Activated CD8-positive, alpha-beta T cell treated with anti-CD3 and anti-CD28 coated beads, Interleukin-2, amount 10 ng/mL, durations not matched to agents 7 days and 5 days (primary cell): ENCODE measurements at places on chromosomes 2 and 18. TPM values are rescaled to one million over a fixed set of nuclear protein-coding genes. Genes with fewer than 3 reads are reported as not detected.

TUBA4A gene
- total RNA-seq: 292 TPM

TACR1 gene
- total RNA-seq: not detected

LRP2 gene
- 0.03 TPM for total RNA-seq

RIT2 gene
- total RNA-seq: not detected

IGFBP2 gene
- 74.7 TPM for total RNA-seq

DCDC2C gene
- not detected for total RNA-seq

MYO3B gene
- total RNA-seq: 0.23 TPM

PSMG2 gene
- 104 TPM for total RNA-seq

DNA sequence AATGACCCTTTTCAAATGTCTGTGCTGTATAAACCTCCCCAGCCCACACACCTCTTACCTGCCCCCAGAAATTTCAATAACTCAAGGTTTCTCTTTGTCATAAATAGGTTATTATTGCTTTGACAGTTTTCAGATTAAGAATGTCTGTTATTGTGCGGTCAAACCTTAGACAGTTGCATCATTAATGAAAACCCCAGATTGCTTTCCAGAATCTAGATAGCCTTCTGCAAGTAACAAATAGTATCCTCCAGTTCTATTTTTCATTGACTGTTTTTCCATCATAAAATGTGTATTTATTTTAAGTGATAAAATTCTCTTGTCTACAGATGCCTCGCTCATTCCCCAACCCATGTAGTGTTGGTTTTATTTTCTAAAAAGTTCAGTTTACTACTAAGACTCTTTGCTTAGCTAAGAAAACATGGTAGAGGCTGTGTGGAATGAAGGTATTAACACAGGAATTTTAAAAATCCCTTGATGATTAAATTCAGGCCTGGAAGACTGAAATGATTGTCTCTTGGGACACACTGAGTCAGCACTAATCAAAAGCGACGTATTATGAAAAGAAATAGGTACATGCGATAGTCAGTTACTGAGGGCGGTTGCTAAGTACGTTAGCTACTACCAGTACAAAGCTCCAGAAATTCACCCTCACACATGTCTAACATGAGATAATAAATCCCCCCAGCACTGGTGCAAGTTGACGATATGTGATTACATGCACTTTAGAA lies 38.4 kb upstream of the ITGAV start:
- H3K27me3 ChIP-seq: peaks cover 2% of the 10 kb centered on the region
- no peak overlapping the region for H3K4me3 ChIP-seq
- H3K36me3 ChIP-seq: no peaks in the 10 kb centered on the region
- H3K4me1 ChIP-seq: no peaks in the 10 kb centered on the region
- no peak for DNase-seq

DNA sequence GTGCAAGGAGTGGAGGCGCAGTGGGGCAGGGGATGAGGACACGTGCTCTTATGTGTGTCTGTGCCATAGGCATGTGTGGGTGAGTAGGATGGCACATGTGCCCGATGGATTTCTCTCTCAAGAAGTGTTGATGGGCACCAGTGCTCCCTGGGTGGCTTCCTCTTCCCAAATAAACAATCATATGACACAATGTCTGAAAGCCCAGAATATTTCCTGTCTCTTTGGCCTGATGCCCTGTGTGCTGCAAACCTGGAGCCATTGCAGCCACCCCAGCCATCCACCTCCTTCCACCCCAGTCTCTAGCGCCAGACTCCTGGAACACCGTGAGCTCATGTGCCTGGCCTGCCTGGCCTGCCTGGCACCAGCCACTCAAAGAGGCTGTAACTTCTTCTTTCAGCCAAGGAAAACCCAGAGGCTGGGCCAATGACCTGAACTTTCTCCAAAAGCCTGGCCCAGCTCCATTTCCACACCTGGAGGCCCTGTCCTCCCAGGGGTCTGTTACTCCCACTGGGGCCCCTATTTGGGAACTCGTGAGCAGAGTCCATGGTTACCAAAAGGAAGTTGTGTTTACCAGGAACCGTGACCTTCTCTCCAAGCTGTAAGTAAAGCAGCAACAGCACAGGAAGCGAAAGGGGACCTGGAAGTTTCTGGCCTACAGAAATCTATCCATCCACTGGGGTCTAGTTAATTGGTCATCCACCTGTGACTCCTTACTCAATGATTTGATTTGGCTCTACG lies 9.5 kb upstream of the ZBTB7C start:
- no peak overlapping the region for H3K27ac ChIP-seq
- H3K4me3 ChIP-seq: no peak overlapping the region
- peaks cover 47% of the 10 kb centered on the region for H3K27me3 ChIP-seq
- DNase-seq: no peak
- H3K4me1 ChIP-seq: no peaks in the 10 kb centered on the region

DNA sequence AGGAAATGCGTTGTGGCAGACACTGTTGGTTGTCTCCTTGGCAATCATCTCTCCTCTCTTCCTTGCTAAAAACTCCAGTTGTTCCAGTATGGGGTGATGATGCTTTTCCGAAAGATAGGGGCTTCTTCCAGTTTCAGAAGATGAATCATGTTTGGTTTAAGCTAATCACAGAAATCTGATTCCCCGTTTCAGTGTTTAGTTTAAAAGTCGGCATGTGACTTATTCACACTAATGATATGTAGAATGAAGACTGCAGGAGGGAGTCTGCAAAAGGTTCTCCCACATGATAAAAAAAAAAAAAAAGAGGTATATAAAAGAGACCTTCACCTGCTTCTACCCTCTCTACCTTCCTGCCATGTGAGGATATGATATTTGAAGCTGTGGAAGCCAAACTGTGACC lies 239.0 kb upstream of the SIX2 start:
- no peaks in the 10 kb centered on the region for H3K36me3 ChIP-seq
- H3K27ac ChIP-seq: no peak overlapping the region
- H3K4me3 ChIP-seq: no peak overlapping the region
- H3K27me3 ChIP-seq: peaks cover 24% of the 10 kb centered on the region
- no peaks in the 10 kb centered on the region for H3K4me1 ChIP-seq
- DNase-seq: no peak

- no peak overlapping the region for H3K27ac ChIP-seq
- H3K4me1 ChIP-seq: peaks cover 21% of the 10 kb centered on the region
- H3K4me3 ChIP-seq: no peak overlapping the region
- no peaks in the 10 kb centered on the region for H3K36me3 ChIP-seq
- no peak for DNase-seq
These were observed 1.2 kb downstream of the WNT10A start for GRCh38 chr2:218881744-218882460.

GRCh38 chr18:37303009-37303408 lies 262.6 kb downstream of the CELF4 start:
- H3K4me1 ChIP-seq: no peaks in the 10 kb centered on the region
- DNase-seq: no peak
- no peaks in the 10 kb centered on the region for H3K36me3 ChIP-seq
- no peak overlapping the region for H3K27ac ChIP-seq
- no peaks in the 10 kb centered on the region for H3K27me3 ChIP-seq
- no peak overlapping the region for H3K4me3 ChIP-seq

- no peak overlapping the region for H3K4me3 ChIP-seq
- H3K4me1 ChIP-seq: peaks cover 4% of the 10 kb centered on the region
- no peak overlapping the region for H3K27ac ChIP-seq
- H3K27me3 ChIP-seq: peaks cover 24% of the 10 kb centered on the region
- no peak for DNase-seq
These were observed 38.8 kb upstream of the TMEM18 start for GRCh38 chr2:715854-716560.

GRCh38 chr2:99634234-99634633 lies 144.4 kb upstream of the REV1 start:
- DNase-seq: no peak
- no peak overlapping the region for H3K27ac ChIP-seq
- no peaks in the 10 kb centered on the region for H3K4me1 ChIP-seq
- H3K36me3 ChIP-seq: no peaks in the 10 kb centered on the region
- H3K4me3 ChIP-seq: no peak overlapping the region

DNA sequence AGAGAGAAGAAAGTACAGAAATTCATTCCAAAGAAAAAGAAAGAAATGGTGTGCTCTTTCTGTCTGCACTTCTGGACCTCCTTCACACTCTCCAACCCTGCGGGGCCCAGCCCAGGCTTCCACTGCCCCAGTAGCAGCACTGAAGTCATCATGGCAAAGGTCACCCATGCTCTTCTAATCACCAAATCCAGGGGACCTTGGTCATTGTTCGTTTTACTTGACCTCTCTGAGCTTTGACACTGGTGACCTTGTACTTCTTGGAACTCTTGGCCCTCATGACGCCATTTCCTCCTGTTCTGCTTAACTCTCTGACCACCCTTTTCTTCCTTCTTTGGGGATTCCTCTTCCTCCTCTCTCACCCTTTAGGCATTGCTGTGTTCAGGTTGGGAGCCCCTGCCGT lies 105.6 kb downstream of the SMAD7 start:
- DNase-seq: no peak
- H3K4me1 ChIP-seq: peaks cover 55% of the 10 kb centered on the region
- no peak overlapping the region for H3K4me3 ChIP-seq
- peaks cover 7% of the 10 kb centered on the region for H3K27me3 ChIP-seq
- no peak overlapping the region for H3K27ac ChIP-seq
- no peaks in the 10 kb centered on the region for H3K36me3 ChIP-seq

DNA sequence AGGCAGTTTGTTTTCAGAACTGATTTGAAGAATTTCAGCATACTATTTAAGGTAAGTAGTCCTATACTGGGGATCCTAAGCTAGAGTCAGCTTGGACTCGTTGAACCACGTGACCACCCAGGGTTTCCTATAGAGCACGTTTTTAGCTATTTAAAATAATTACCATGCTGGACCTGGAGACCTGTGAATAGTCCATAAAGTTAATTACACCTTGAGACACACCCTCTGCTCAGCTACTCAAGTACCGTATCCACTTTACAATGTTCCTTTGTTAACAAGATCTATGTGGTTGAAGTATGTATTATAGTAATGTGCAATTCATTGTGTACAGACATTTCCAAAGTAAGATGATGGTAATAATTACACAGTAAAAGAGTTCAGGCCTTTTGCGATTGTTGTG lies 67.6 kb downstream of the CRIM1 start:
- no peaks in the 10 kb centered on the region for H3K27me3 ChIP-seq
- no peak for DNase-seq
- H3K36me3 ChIP-seq: no peaks in the 10 kb centered on the region

- no peak overlapping the region for H3K4me3 ChIP-seq
- H3K36me3 ChIP-seq: no peaks in the 10 kb centered on the region
- DNase-seq: peak; percentile 26
These were observed 19.9 kb downstream of the ABCG5 start for GRCh38 chr2:43818761-43819160.

DNA sequence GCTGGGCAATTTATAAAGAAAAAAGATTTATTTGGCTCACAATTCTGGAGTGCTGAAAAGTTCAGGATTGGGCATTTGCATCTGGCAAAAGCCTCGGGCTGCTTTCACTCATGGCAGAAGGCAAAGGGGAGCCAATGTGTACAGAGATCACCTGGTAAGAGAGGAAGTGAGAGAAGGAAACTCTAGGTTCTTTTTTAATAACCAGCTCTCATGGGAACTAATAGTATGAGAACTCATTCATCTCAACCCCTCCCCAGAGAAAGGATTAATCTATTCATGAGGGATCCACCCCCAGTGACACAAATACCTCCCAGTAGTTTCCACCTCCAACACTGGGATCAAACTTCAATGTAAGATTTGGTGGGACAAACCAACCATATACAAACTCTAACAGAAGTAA lies 129.0 kb downstream of the EVA1A start:
- no peak overlapping the region for H3K27ac ChIP-seq
- DNase-seq: no peak
- H3K4me3 ChIP-seq: no peak overlapping the region
- H3K4me1 ChIP-seq: no peaks in the 10 kb centered on the region
- peaks cover 4% of the 10 kb centered on the region for H3K27me3 ChIP-seq

- DNase-seq: no peak
- no peak overlapping the region for H3K4me3 ChIP-seq
- H3K27ac ChIP-seq: no peak overlapping the region
These were observed 24.4 kb downstream of the TMEM163 start for GRCh38 chr2:134694411-134694810.

DNA sequence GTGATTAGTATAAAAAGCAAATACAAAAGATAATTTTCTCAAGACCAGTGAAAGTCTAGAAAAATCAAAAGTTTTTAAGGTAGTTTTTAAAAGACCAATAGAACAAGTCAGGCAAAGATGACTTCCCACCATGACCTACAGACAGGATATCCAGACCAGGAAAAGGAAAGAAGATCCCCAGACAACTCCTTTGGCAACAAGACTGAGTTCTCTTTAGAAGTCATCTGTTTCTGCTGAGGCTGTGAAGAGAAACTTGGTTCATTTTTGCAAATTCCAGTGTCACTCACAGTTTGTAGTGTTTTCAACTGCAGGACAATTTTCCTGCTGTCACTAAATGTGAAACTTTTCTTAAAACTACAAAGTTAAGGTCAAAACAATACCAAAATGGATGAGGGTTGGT lies 240.9 kb upstream of the SIX2 start:
- no peak overlapping the region for H3K27ac ChIP-seq
- H3K36me3 ChIP-seq: no peaks in the 10 kb centered on the region
- H3K27me3 ChIP-seq: peaks cover 21% of the 10 kb centered on the region
- H3K4me1 ChIP-seq: no peaks in the 10 kb centered on the region

DNA sequence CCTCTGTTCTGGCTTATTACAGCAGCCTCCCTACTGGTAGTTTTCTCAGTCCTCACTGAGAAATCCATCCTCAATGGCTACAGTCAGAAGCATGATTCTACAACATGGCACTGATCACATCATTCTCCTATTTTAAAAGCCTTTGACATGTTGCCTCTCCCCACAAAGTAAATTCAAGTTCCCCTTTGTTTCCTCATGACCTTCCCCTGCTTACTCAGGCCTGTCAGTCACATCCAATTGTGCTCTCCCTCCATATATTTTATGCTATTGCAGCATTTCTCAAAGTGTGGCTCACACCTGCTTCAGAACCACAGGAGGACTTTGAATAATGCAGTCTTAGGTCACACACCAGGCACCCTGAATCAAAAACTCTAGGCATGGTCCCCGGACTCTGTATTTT lies 124.6 kb downstream of the SPOPL start:
- no peaks in the 10 kb centered on the region for H3K4me1 ChIP-seq
- H3K36me3 ChIP-seq: no peaks in the 10 kb centered on the region
- no peak overlapping the region for H3K27ac ChIP-seq

DNA sequence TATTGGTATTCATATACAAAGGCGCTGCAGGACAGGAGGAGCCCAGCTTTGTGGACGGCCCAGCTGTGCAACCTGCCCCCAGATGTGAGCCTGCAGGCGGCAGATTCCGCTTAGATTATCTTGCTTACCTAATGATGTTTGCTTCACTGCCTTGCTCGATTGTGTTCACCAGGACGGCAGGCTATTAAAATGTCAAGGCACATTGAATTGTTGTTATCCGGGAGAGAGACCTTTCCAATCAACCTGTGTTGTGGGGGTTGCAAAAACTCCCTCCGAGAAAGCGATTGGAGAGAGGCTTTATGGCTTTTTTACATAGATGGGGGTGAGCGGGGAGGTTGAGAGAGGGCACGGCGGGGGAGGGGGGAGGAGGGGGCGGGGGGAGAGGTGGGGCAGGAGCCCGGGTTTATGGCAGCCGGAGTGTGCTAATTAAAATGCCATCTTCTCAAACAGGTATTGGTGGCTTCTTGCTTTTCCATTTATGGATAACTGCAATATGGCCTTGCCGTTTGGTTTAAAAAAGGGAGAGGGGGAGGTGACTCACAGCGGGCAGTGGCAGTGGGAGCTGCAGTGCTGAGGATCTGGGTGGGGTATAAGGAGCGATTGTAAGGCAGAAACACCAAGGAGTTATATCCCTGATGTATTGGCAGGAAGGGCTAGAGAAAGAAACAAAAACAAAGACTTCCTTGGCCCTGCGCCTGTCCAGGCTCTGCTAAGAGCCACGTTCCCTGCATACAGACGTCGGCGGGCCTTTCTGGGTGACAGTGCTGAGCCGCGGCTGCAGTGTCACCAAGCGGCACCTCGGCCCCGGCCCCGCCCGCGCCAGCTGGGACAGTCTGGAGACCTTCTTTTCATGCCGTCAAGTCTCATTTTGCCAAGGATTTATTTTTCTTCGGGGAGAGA lies 97.2 kb downstream of the INSIG2 start:
- peak; percentile 70 for DNase-seq
- peak overlapping the region; percentile 93 for H3K27ac ChIP-seq
- peaks cover 20% of the 10 kb centered on the region for H3K4me1 ChIP-seq
- peaks cover 9% of the 10 kb centered on the region for H3K27me3 ChIP-seq
- peaks cover 4% of the 10 kb centered on the region for H3K36me3 ChIP-seq
